ENCODE measurements at places on chromosomes 16 and 17.

DNA sequence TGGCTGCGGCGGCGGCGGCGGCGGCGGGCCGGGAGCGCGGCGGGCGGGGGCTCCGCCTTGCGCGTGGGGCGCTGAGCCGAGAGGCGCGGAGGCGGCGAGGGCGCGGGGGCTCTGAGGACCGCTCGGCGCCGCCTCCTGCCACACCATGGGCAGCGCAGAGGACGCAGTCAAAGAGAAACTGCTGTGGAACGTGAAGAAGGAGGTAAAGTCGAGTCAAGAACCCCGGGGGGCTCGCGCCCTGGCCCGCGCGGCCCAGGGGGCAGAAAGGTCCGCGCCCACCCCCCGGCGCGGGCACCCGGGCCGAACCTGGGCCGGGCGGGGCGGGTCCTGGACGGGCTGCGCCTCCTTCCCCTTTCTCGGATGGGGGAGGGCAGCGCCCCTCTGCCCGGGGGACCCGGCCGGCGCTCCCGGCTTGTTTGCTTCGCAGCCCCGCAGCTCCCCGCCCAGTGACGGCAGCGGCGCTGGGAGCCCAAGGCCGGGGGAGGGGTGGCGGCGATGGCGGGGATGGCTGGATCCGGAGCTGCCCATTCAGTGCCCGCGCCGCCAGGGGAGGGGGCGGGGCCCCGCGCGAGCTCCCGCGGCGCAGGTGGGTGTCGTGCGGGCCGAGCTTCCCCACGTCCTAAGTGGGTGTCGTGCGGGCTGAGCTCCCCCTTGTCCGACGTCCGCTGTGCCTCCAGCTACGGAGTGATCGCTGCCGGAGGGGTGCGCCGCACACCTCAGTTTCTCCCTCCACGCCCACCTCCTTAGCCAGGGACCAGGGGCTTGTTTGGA, 428 bp downstream of the SGSM2 start:
- peaks cover 20% of the 10 kb centered on the region for H3K36me3 ChIP-seq
- peak overlapping the region; percentile 99 for H3K4me3 ChIP-seq
- H3K27ac ChIP-seq = peak overlapping the region; percentile 71
- H3K4me1 ChIP-seq = peaks cover 16% of the 10 kb centered on the region

DNA sequence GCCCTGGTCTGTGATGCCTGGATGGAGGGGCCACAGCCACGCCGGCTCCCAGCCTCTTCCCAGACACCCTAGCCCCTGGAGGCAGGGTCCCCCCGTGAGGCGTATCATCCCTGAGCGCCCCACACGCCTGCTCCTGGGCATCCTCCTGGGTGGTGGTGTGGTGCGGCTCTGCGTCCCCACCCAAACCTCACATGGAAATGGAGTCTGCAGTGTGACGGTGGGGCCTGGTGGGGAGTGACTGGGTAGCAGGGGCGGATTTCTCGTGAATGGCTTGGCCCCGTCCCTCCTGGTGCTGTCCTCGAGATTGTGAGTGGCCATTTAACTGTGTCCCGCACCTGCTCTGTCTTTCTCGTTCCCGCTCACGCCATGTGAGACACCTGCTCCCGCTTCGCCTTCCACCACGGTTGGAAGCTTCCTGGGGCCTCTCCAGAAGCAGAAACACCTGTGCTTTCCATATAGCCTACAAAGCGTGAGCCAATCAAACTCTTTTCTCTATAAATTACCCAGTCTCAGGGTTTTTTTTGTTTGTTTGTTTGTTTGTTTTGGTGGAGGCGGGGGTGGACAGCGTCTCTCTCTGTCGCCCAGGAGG, 5.9 kb upstream of the SSTR5 start:
- peaks cover 11% of the 10 kb centered on the region for H3K27me3 ChIP-seq
- DNase-seq = no peak
- H3K4me1 ChIP-seq = no peaks in the 10 kb centered on the region
- no peak overlapping the region for H3K27ac ChIP-seq

DNA sequence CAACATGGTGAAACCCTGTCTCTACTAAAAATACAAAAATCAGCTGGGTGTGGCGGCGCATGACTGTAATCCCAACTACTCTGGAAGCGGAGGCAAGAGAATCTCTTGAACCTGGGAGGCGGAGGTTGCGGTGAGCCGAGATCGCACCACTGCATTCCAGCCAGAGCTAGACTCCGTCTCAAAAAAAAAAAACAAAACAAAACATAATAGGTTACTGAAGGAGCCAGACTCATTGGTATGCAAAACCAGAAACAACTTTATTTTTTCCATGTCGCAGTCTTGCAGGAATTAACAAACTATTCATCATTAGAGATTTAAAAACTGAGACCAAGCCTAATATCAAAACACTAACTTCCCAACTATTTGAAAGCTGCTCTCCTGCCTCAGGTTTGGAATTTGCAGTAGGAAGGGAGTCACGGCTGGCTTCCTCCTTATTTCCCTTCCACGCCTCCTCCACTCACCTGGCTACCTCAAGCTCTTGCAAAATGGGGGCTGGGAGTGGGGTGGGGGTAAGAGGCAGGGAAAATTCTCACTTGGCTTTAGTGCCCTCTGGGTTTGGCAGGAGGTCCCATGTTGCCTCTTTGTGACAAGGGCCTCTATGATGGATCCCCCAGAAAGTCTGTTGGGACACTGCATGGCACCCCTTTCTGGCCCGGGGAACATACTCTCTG, 34.1 kb upstream of the MYH10 start:
- H3K4me3 ChIP-seq = no peak overlapping the region
- H3K36me3 ChIP-seq = no peaks in the 10 kb centered on the region
- H3K4me1 ChIP-seq = peaks cover 7% of the 10 kb centered on the region
- H3K27ac ChIP-seq = no peak overlapping the region

DNA sequence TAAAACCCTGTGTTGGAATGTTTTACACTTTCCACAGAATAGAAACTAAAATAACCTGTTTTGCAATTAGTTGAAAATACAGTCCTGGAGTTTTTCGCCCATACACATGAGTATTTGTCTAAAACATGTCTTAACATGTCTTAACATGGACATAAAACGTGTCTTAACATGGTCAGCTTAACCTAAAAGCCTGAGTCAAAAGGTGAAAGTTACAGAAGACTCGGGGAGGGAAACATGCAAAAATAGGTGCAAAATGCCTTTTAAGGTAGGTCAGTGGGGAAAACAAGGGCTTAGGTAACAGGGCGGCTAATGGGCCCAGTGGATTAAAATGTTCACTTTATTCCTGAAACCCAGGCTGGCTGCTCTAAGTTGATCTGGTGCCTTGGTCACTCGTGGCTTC, 56.1 kb upstream of the RBL2 start:
- no peaks in the 10 kb centered on the region for H3K36me3 ChIP-seq
- no peak for DNase-seq
- no peak overlapping the region for H3K4me3 ChIP-seq

DNA sequence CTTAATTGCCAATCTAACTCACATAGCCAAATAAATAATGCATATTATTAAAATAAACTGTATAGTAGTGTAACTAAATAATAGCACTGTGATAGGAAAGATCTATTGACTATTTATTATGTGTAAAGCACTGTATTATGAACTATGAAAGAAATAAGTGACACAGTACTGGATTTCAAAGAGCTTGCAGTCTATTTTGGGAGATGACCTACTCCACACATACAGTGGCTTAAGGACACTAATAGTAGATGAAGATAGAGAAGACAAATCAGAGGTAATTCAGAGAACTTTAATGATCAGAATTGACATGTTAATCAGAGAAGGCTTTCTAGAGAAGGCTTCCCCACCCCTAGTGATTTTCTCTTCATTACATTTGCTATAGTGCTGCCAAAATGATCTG, 14.6 kb downstream of the LASP1NB start:
- H3K4me3 ChIP-seq = no peak overlapping the region
- no peak overlapping the region for H3K27ac ChIP-seq
- peaks cover 12% of the 10 kb centered on the region for H3K27me3 ChIP-seq
- no peak for DNase-seq
- H3K36me3 ChIP-seq = no peaks in the 10 kb centered on the region
- H3K4me1 ChIP-seq = peaks cover 10% of the 10 kb centered on the region

DNA sequence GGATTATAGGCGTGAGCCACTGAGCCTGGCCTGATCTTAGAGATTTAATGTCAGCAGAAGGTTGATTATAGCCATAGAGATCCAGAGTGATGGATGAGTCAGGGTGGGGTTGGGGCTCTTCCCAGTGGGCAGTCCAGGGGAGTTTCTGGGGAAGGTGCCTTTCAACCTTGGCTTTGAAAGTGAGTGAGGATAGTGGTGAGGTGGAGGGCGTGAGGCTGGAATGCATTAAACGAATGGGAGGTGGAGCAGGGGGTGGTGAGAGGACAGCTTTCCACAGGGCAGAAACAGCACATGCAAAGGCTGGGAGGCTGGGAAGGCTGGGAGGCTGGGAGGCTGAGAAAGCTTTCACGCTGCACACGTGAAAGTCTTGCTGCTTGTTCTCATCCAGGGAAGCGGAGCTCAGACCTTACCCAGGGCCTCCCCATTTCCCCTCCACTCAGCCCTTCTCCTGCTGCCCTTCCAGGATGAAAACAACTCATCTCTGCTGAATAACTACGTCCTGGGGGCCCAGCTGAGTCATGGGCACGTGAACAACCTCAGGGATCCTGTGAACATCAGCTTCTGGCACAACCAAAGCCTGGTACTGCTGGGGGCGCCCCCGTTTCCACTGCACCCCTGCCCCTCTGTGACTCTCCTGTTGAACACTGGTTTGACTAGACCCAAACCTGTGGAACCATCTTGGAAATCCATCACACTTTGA, 22.3 kb downstream of the ADGRG5 start:
- peaks cover 72% of the 10 kb centered on the region for H3K36me3 ChIP-seq
- peak overlapping the region; percentile 53 for H3K27ac ChIP-seq
- DNase-seq = no peak
- no peak overlapping the region for H3K4me3 ChIP-seq
- peaks cover 9% of the 10 kb centered on the region for H3K4me1 ChIP-seq

DNA sequence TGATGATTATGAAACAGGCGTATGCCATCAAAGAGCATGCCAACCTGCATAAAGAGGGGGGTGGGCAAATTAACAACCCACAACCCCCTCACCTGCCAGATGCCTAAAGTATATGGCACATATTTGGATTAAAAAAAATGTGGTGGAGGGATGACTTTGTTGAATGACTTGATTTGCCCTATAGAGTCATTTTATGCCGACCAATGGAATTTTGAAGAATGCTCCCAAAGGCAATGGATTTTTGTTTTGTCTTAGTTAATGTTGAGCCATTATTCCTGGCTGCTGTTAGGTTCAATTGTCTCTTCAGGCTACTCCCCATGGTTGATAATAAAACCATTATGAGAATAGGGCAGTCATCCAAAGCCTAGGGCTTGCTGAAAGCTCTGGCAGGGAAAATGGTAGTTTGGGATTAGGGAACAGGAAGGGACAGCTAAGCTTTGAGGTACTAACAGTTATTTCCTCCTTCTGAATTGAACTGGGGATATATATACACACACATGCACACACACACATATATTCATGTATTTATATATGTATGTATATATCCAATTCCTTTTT, 5.8 kb upstream of the CHCT1 start:
- H3K27me3 ChIP-seq = no peaks in the 10 kb centered on the region
- no peak for DNase-seq
- no peak overlapping the region for H3K4me3 ChIP-seq
- H3K27ac ChIP-seq = no peak overlapping the region
- no peaks in the 10 kb centered on the region for H3K36me3 ChIP-seq

All from activated CD8-positive, alpha-beta T cell treated with anti-CD3 and anti-CD28 coated beads, Interleukin-2, amount 10 ng/mL, durations not matched to agents 7 days and 5 days (primary cell).